ENCODE measurements at places on chromosomes 13 and 19. TPM values are rescaled to one million over a fixed set of nuclear protein-coding genes. Genes with fewer than 3 reads are reported as not detected.

DNA sequence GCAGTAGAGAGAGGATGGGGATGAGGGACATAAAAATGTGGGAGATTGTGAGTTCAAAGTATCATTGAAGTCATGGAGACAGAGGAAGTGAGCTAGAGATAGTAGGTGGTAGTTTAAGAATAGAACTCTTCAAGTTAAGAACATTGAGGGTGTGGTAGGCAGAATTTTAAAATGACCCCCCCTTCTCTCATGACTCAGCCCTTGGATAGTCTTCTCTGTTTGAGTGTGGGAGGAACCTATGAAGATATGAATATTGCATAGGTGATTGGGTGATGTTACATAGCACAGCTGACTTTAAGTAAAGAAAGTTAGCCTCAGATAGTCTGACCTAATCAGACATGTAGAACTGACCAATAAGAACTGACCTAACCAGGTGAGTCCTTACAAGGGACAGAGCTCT lies 418.6 kb downstream of the FOXO1 start:
- DNase-seq = no peak

DNA sequence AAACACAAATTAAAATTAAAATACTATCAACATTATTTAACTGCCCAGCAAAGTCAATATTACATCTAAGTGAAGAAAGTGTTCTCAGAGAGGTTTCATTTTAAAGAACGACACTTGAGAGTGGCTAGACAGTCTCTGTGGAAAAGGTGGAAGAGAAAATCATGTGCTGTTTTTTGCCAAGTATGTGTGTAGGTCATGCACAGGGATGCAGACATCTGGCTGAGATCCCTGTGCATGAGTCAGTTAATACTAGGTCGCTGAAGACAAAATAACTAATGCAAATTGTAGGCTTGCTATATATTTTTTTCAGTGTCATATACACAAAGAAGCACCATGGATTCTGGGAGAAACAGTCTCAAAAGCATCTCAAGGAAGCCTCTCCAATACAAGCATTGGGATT lies 44.3 kb upstream of the ENOX1 start:
- DNase-seq = no peak

DNA sequence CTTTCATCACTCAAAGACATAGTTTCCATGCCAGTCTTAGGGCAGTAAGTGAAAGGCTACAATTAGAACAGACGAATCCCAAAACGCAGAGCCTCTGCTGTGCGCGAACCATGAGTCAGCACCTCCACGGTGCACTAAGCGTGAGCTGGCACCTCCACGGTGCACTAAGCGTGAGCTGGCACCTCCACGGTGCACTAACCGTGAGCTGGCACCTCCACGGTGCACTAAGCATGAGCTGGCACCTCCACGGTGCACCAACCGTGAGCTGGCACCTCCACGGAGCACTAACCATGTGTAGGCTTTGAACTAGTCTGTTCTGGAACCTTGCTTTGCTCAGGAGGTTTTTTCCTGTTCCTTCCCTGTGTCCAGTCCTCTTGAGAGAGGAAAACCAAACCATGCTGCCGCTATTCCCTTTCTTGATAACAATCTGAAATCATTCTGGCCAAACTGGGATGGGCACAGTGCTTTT lies 120.6 kb downstream of the IRS2 start:
- no peak for DNase-seq

- DNase-seq = no peak
These were observed 1158.0 kb downstream of the EFNB2 start for GRCh38 chr13:105377452-105377851.

DNA sequence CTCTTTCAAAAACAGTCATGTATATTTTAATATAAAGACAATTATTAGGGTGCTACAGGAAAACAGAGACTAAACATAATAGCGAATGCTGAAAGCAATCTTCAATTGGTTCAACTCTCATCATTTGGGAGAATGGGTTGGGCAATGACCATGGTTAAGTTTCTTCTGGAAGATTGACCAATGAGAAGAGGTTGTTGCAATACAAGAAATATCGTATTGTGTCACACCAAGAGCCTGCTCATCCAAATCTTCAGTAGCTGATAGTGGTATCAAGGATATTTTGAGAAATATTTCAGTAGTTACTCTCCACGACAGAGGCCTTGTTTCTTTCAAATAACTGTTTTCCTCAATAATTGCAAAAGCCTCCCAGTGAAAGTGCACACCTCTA lies 83.0 kb upstream of the FNDC3A start:
- no peak for DNase-seq

Gene APOC4
- total RNA-seq = not detected

Gene TEKTIP1
- total RNA-seq = 10.3 TPM

Gene PLVAP
- 166 TPM for total RNA-seq

Gene ERFL
- 3.4 TPM for total RNA-seq
